ENCODE measurements at places on chromosomes 12 and 14. TPM values are rescaled to one million over a fixed set of nuclear protein-coding genes. Genes with fewer than 3 reads are reported as not detected.

The TSPAN19 gene
- total RNA-seq, result 0.55 TPM

The SLC10A1 gene
- total RNA-seq, result not detected

The CLMN gene
- 6.7 TPM for total RNA-seq

The RAD52 gene
- 8.7 TPM for total RNA-seq

The LALBA gene
- not detected for total RNA-seq

The DPY19L2 gene
- total RNA-seq, result 2.9 TPM

The SLC4A8 gene
- 0.30 TPM for total RNA-seq

The TBPL2 gene
- total RNA-seq, result not detected

The CSRP2 gene
- total RNA-seq, result 70.1 TPM

The SALL2 gene
- 1.2 TPM for total RNA-seq

The LGMN gene
- 48.8 TPM for total RNA-seq

The ATL1 gene
- 15.1 TPM for total RNA-seq

The GPR33 gene
- not detected for total RNA-seq

Data from hair follicular keratinocyte (primary cell).